Substantia nigra (tissue), 51 donors: ENCODE measurements at places on chromosomes 13 and 19.

DNA sequence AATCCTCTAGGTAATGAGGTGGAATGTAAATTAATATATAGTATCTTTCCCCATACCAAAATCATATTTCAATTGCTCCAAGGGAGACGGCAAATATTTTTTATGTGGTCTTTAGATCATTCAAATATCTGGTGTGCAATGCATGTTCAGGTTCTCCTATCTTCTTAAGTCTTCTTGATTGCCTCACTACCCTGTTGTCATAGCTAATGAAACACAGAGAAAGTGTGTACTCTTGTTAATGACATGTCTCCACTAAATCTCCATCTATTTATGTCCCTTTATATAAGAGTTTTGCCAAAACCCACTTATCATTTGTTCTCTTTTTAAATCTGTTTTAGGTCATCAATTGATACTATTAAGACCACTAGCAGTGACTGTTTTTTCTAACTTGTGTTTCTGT lies 6.6 kb downstream of the STARD13 start:
- DNase-seq, result no peak

DNA sequence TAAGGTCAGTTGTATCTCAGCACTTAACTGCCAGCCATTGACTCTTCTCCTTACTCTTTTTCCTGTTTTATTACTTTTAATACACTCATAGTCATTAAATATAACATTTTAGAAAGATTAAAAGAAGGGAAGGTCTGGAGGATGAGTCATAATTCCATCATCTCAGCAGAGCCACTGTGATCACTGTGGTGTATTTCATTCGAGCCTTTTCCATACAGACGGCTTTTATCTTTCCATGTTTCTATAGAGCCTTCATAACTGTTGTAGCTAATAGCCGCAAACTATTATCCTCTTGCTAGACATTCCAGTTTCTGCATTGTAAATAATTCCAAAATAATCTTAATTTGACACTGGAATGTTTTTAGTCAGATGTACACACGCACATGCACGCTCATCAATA lies 4.7 kb upstream of the FLT1 start:
- no peak for DNase-seq

GRCh38 chr19:18364826-18365528 lies 21.0 kb upstream of the GDF15 start:
- no peak for DNase-seq

DNA sequence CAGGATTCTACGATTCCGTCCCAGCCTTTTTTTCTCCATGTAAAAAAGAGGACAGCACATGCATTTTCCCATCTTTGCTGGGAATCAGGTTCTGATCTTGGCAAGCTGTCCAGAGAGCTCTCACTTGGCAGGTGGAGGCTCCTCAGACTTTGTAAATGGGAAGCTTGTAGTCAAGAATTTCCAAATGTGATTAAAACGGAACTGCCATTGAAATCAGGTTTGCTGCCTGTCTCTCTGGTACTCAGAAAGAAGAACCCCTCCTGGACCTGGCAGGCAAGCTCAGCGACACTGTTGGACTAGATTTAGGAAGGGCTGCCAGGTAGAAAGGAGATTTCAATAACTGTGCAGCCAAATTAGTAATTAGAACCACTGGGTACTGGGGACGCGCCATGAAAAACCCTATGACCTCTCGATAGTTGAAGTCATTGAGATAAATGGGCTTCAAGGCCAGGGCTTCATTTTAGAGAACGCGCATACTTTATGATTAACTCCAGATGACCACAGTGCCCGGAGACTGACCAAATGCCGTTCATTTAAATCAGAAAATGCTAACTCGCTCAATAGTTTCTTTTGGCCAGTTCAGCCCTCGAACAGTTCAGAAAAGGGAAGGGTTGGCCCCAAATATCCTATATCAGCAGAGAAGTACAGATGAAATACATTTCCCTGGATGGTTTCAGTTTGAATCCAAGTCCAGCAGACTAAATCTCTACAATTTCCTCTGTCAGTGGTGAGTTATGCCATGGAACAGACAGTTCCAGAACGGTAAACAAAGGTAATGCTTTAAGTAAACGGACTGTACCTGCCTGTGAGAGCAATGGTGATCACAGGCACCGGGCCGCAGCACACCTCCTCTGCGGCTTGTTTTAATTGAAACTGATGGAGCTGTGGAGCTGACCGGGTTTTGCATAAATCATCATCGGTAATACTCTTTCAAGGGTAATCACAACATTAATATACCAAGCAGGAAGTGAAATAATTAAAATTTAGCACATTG lies 517.4 kb downstream of the RFC3 start:
- DNase-seq, result no peak
